ENCODE measurements at places on chromosomes 5 and 9.

DNA sequence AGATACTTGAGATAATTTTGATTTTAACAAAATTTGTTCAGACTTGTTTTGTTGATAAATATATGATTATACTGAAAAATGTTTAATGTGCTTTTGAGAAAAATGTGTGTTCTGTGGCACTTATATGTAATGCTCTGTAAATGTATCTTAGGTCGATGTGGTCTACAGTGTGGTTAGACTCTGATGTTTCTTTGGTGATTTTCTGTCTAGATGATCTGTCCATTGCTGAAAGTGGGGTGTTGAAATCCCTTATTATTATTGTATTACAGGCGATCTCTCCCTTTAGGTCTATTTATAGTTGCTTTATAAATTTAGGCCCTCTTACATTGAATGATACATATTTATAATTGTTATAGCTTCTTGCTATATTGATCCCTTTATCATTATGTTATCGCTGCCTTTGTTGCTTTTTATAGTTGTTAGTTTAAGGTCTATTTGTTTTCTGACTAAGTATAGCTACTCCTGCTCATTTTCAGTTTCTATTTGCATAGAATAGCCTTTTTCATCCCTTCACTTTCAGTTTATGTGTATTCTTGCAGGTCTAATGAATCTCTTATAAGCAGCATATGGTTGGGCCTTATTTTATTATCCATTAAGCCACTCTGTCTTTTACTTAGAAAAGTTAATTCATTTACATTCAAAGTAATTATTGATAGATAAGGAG, 124.3 kb downstream of the MRPS30 start:
- DNase-seq: no peak

DNA sequence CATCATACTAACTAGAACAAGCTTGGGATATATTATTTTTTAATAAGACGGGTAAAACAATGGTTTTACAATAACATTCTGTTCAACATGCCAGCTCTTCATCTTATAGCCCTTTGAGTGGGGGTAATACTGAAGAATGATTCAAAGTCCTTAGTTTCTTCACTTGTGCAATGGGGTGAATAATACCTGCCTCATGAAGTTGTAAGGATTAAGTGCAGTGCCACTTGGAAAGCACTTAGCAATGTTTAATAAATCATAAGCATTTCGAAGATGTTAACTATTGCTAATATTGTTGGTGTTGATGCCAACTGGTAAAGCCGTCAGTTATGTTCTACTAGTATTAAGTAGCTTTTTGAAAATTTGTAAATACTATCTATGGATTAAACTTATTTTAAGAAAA, 38.0 kb downstream of the TNPO1 start:
- DNase-seq: no peak

DNA sequence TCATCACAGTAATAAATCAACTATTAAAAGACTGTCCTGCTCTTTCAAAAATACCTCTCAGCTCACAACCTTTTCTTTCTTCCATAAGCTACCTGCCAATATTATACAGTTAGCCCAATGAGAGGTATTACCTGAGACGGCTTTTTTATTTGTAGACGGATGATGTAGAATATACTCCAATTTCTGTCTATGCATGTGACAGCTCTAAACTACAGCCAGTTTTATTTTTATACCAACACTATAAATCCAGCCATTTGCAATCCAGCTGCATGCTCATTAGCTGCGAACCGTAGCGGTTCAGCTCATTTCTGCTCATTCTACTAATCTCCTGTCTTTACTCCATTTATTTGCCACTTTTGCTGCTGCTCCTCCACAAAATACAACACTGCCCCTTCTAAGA, 51.2 kb downstream of the TBCA start:
- no peak for DNase-seq

DNA sequence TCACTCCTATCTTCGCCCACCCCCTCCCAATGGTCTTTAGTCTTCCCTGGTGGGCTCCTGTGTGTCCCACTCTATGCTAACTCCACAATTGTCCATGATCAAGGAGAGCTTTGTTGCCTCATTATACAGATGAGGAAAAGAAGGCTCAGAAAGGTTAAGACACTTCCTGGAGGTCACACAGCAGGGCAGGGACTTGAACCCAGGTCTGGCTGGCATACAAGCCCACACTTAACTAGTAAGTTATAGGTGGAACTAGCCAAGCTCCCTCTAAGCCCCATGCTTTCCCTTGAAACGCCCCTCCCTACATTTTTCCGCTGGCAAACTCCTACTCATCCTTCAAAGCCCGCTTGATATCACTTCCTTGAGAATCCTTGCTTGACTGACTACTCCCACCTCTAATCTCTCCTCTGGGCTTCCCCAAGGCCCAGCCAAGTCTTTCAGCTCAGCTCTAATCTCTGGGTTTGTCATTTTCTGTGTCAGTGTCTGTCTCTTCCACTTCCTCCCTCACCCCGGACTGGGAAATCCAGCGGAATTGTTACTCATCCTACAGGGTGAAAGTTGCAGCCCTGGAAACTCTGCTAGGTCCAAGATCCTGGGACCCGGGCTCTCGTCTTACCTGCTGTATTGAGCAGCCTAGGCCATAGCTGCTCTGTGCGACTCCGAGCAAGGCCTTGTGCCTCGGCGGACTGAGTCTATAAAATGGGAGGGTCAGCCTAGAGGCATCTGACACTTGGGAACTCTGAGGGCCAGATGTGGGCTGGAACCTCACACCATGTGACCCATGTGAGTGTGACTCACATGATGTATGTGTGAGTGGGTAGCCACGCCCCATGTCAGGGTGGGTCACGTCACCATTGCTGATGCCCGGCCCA, 144.5 kb downstream of the GAPVD1 start:
- no peak for DNase-seq

- DNase-seq: no peak
Measured at GRCh38 chr9:75709698-75710097, 180.8 kb upstream of the PCSK5 start.

- DNase-seq: no peak
Measured at GRCh38 chr9:99778308-99778707, 43.4 kb upstream of the NR4A3 start.

GRCh38 chr9:114231719-114232449, 76.5 kb downstream of the COL27A1 start:
- DNase-seq: no peak

DNA sequence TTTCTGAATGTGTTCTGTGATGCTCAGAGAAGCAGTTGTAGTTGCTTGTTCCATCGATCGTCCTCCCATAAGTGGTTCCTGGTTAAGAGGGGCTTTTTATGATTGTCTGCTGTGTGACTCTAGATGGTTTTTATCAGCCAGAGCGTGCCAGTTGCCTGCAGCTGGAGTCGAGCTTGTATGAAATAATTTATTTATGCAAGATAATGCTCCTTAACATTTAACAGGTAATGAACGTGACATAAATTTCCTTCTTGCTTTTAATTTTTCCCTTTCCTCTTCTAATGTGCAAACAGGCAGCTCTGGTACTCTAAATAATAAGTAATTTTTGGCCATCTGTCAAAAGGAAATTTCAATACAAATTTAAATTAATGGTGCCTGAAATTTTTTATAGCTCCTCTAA, 84.4 kb downstream of the TLE4 start:
- DNase-seq: no peak

GRCh38 chr9:96660692-96661248, 5.7 kb upstream of the PRXL2C start:
- DNase-seq: no peak

DNA sequence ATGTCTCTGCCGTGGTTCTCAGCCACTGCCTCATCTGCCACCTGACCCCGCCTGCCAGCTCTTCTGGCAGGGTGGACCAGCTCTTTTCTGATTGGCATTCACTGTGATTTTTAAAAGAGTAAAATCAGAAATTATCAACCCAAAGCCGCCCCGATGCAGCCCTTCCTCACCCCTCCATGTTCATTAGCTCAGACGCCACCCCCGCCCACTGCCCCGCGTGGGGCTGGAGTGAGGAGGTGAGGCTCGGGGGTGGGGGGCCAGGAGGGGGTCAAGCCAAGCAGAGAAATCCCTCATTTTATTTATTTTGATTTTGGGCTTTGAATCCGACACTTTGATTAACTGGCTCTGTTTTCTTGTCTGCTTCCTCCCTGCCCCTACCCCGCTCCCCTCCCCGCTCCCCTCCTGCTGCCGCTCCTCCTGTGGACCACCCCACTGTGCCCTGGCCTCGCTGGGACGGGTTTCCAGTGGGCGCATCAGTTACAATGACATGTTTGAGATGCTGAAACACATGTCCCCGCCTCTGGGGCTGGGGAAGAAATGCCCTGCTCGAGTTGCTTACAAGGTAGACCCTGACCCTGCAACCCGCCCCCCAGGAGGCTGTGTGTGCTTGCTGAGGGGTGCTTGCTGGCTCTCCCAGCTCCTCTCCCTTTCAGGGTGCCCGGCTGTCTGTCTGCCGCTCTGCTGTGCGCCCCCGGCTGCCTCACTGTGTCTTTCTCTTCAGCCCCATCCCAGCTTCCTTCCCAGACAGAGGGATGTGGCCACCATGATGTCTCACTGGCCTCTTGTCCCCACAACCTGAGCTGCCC, 224.9 kb downstream of the CACNA1B start:
- DNase-seq: peak; percentile 2

GRCh38 chr5:174552428-174552827, 172.0 kb upstream of the MSX2 start:
- DNase-seq: no peak

DNA sequence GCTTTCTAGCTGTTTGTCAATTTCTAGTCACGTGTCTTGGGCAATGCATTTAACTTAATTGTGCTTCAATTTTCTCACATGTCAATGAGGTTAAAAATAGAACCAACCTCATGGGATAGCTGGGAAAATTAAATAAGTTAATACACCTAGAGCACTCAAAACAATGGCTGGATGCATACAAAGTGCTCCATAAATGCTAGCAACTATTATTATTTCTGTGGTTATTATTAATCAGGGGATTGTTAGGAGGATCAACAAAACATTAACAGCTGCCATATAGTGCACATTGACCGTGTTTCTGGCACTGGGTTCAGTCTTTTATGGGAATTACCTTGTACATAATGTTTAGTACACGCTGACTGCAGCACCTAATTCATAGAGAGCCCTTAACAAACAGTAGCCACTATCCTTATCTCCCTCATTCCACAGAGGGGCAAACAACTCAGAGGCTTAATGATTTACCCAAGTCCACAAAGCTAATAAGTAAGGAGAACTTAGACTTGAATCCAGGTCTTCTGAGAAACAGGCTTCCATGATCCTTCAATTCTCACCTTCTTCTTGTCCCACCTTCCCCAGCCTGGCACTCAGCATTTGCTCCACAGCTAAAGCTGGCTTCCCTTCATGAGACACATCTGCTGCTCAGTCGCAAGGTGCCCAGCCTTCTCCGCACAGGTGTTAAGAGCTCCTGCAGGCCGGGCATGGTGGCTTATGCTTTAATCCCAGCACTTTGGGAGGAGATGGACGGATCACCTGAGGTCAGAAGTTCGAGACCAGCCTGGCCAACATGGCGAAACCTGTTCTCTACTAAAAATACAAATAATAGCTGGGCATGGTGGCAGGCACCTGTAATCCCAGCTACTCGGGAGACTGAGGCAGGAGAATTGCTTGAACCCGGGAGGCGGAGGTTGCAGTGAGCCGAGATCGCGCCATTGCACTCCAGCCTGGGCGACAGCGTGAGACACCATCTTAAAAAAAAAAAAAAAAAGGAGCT, 137.4 kb upstream of the ABCA1 start:
- DNase-seq: no peak

- no peak for DNase-seq
Measured at GRCh38 chr9:86818636-86819035, 128.7 kb downstream of the GAS1 start.

DNA sequence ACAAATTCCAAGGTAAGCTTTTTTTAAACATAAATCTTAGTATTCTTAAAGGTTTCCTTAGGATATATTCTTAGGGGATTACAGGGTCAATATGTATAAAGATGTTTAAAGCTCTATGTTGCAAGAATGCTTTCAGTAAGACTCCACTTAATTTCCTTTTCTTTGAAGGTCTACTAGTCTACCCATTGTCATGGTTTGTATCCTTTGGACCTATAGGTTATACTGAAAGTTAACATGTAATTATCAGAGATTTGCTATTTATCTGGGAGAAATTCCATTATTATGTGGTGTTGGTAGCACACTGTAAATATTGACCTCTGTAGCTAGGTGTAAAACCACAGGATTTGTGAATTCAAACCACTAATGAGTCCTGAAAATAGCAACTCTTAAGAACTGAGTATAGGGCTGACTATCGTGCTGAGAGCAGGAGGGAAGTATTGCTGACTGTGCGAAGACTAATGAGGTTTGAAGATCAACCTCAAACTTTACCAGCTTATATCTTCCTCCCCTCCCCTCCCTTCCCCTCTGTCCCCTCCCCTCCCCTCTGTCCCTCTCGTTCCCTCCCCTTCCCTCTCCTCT, 85.6 kb downstream of the GADD45G start:
- no peak for DNase-seq

DNA sequence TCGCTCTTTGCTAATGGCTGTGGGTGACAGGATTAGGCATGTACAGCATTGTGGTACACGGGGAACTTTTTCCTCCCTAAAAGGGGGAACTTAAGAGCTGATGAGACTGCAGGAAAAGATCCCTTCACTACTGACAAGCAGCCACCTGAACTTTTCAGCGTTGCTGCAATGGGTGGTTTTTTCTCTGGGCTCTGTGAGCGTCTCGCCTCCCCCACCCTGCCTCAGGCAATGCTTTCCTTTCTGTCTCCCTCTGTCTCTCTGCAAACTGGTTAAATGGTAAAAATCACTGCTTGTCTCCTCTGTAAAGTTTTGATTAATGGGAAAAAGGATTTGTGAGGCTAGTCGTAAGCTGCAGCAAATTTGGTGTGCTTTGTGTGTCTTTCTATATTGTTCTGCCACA, 20.3 kb downstream of the HSD17B3 start:
- no peak for DNase-seq

- peak; percentile 47 for DNase-seq
Measured at GRCh38 chr5:172958331-172959046, 735 bp upstream of the RPL26L1 start.

DNA sequence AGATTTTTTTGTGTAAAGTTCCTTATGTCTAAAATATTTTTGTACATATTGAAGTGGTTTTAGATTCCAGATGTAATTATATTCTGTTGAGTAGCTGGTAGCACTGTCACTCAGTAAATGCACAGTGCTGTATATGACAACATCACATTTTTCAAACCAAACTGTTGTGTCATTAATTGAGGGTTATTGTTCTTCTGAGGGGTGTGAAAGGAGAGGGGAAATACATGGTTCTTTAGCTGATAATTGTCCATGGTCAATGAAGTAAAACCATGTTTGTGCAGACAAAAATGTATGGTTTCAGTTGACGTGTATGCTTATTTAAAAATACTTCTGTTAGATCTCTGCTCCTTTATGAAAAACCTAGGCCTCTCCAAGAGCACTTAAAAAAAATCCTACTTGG, 3.3 kb downstream of the ZNF462 start:
- no peak for DNase-seq
